Hepatocyte (in vitro differentiated cells): ENCODE measurements at places on chromosomes 5 and 9. TPM values are rescaled to one million over a fixed set of nuclear protein-coding genes. Genes with fewer than 3 reads are reported as not detected.

DNA sequence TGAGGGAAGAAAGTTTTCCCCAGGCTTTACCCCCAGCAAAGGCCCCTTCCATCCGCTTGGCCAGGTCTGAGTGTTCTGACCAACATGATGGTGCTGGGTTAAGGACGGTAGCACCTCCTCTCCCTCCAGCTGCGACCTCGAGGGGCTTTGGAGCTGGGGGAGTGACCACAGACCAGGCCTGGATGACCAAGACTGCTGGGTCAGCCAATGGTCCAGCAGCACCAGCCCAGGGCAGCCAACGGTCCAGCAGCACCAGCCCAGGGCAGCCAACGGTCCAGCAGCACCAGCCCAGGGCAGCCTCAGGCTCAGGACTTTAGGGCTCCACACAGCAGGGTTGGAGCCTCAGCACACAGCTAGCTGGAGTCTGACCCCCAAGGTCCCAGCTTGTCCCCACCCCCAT lies 57.2 kb upstream of the CNOT6 start:
- H3K4me1 ChIP-seq = no peaks in the 10 kb centered on the region
- H3K36me3 ChIP-seq = no peaks in the 10 kb centered on the region
- H3K27ac ChIP-seq = no peak overlapping the region
- no peaks in the 10 kb centered on the region for H3K27me3 ChIP-seq
- no peak for DNase-seq

DNA sequence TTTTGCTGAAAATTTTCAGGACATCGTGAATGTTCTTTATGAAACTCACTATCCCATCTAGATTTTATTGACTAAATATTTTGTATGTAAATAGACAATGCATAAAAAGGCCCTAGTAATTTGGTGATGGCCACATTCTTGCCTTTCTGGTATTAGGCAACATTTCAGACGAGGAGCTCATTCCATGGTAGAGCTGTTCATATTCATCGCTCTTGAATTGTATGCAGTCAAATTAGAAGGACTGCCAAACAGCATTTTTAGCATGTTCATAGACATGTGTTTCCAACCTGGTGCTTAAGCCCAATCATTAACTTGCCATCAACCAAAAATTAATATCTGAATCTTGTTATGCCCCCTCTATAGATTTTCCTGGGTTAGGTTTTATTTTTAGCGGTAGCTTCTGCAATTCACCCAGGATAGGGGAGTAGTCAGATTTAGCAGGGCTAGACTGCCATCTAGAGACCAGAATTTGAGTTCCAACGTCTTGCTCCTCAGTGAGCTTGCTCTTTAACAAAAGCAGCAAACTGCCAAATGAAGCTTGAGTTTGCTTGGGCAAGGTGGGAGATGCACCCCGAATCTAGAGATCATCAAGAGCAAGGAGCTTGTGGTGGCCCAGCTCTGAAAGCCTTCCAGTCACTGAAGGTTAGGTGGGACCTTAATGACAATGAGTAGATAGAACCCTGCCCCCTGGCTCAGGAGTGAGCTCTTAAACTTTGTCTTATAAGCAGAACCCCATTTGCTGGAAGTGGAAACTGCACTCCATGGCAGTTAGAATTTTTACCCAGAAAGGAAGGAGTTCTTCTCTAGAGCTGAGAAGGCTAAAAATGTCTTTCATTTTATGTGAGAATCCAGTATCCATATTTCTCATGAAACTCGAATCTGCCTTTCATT lies 456.2 kb downstream of the RASEF start:
- no peak overlapping the region for H3K4me3 ChIP-seq
- no peaks in the 10 kb centered on the region for H3K36me3 ChIP-seq
- DNase-seq = peak; percentile 76
- no peak overlapping the region for H3K27ac ChIP-seq
- H3K27me3 ChIP-seq = no peaks in the 10 kb centered on the region

Gene SLC4A9
- 0.07 TPM in 1 of 2 replicates, not detected in the other for total RNA-seq

- no peaks in the 10 kb centered on the region for H3K36me3 ChIP-seq
- H3K27ac ChIP-seq = peak overlapping the region; percentile 74
- peak; percentile 52 for DNase-seq
- H3K4me3 ChIP-seq = no peak overlapping the region
- peaks cover 20% of the 10 kb centered on the region for H3K4me1 ChIP-seq
- no peaks in the 10 kb centered on the region for H3K27me3 ChIP-seq
Observed at GRCh38 chr5:150562832-150563231, 54.9 kb downstream of the NDST1 start.

DNA sequence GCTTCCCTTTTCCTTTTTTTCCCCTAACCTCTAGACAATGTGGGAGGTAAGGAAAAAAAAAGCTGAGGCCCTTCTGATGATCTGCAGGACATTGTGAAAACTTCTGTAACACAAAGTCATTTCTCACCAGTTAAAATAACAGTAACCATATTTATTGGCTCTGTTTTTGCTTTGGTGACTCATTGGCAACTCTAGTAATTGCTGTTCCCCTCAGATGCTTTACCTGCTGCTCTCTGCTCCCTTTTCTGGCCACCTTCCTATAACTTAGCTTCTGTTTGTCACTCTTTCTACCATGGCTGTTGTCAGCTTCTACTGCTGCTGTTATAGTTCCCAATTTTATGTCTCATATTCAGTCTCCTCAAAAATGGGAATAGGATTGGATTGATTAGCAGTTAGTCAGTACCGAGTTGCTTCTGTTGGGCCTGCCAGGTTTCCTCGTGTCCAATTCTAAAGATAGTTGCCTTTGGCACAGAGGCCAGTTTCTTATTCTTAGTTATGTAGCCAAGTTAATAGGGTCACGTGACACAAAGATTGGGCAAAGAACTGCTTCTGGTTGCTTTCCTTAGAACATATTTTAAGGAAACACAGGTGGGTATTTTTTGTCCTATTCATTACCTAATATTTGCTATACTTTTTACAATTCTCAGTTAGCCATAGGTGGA lies 16.8 kb downstream of the SCAMP1 start:
- DNase-seq = no peak
- H3K36me3 ChIP-seq = no peaks in the 10 kb centered on the region
- H3K4me3 ChIP-seq = no peak overlapping the region
- peaks cover 4% of the 10 kb centered on the region for H3K4me1 ChIP-seq
- H3K27ac ChIP-seq = no peak overlapping the region

DNA sequence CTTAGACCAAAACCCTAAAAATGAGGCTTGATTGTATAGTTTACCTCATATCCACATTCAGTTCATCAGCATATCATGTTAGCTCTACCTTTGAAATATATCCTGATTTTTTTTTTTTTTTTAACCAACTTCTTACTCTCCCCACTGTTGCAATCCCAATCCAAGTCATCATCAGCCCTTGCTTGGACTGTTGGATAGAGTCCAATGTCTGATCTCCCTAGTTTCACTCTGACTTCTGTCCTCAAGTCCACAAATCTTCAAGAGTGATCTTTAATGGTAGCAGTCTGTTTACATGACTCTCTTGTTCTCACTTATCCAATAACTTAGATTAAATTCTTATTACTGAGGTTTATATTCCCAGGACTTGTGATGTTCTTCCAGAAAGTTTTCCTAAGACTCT lies 30.8 kb downstream of the NAA35 start:
- H3K27me3 ChIP-seq = no peaks in the 10 kb centered on the region
- no peak overlapping the region for H3K4me3 ChIP-seq
- no peaks in the 10 kb centered on the region for H3K4me1 ChIP-seq
- DNase-seq = no peak
- H3K27ac ChIP-seq = no peak overlapping the region
- no peaks in the 10 kb centered on the region for H3K36me3 ChIP-seq

DNA sequence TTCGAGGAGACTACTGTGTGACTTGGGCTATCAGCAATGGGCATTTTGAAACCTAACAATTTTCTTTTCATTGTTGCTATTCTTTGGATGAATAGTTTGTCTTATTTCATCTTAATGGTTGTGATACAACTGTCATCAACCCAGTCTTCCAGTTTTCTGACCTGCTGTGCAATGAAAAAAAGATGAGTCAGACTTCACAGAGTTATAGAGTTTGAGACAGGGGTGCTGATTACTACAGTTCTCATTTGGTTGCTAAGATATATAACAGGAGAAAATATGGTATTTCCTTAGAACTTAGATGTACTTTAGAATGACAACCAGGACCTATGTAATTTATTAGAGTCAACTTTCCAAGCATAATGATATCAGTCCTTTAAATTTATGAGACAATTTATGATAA lies 564.4 kb upstream of the NUDT12 start:
- H3K27me3 ChIP-seq = no peaks in the 10 kb centered on the region
- H3K4me1 ChIP-seq = no peaks in the 10 kb centered on the region
- H3K36me3 ChIP-seq = no peaks in the 10 kb centered on the region
- H3K27ac ChIP-seq = no peak overlapping the region
- DNase-seq = no peak

Gene ADAMTS12
- 8.7 and 8.9 TPM in 2 replicates for total RNA-seq

DNA sequence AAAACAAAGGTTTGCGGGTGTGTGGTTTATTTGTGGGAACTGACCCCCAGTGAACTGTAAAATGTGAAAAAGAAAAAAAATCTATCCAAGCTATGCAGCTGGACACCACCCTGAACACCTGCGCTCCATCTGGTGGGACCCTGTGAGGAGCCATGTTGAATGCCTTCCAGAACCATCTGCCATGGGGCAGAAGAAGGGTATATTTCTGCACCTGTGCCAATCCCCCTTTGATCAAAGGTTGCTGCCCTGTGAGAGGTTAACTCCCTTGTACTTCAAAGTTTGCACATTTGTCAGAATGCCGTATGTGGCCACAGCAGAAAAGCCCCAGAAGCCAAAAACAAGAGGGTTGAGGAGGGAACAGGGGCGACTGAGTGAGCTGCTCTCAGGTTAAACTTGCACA lies 148.5 kb upstream of the ALDH1B1 start:
- H3K27ac ChIP-seq = no peak overlapping the region
- H3K4me3 ChIP-seq = no peak overlapping the region
- no peaks in the 10 kb centered on the region for H3K27me3 ChIP-seq
- no peak for DNase-seq

Gene DCTN4
- 50.0 and 63.9 TPM in 2 replicates for total RNA-seq

- no peaks in the 10 kb centered on the region for H3K4me1 ChIP-seq
- no peaks in the 10 kb centered on the region for H3K27me3 ChIP-seq
- no peaks in the 10 kb centered on the region for H3K36me3 ChIP-seq
Observed at GRCh38 chr9:69279084-69279731, 45.8 kb upstream of the ENTREP1 start.

Gene CTNND2
- total RNA-seq = 19.5 and 30.3 TPM in 2 replicates

- no peaks in the 10 kb centered on the region for H3K27me3 ChIP-seq
- no peaks in the 10 kb centered on the region for H3K36me3 ChIP-seq
- peak overlapping the region; percentile 18 for H3K4me3 ChIP-seq
- H3K4me1 ChIP-seq = peaks cover 25% of the 10 kb centered on the region
- DNase-seq = peak; percentile 58
- H3K27ac ChIP-seq = peak overlapping the region; percentile 78
Observed at GRCh38 chr5:151772029-151772845, 483 bp downstream of the G3BP1 start.

GRCh38 chr9:5278486-5278885 lies 26.0 kb downstream of the RLN2 start:
- no peaks in the 10 kb centered on the region for H3K36me3 ChIP-seq
- no peaks in the 10 kb centered on the region for H3K27me3 ChIP-seq
- H3K27ac ChIP-seq = no peak overlapping the region

- no peaks in the 10 kb centered on the region for H3K36me3 ChIP-seq
- no peaks in the 10 kb centered on the region for H3K27me3 ChIP-seq
- H3K4me1 ChIP-seq = peaks cover 20% of the 10 kb centered on the region
Observed at GRCh38 chr9:129567329-129567728, 53.6 kb downstream of the C9orf50 start.

GRCh38 chr9:36827593-36827992 lies 206.5 kb downstream of the PAX5 start:
- H3K27me3 ChIP-seq = peaks cover 3% of the 10 kb centered on the region
- H3K36me3 ChIP-seq = no peaks in the 10 kb centered on the region
- DNase-seq = no peak
- no peak overlapping the region for H3K27ac ChIP-seq
- H3K4me3 ChIP-seq = no peak overlapping the region

GRCh38 chr9:28502189-28502588 lies 928.9 kb upstream of the C9orf72 start:
- H3K36me3 ChIP-seq = no peaks in the 10 kb centered on the region
- no peak overlapping the region for H3K27ac ChIP-seq
- H3K4me1 ChIP-seq = no peaks in the 10 kb centered on the region
- DNase-seq = no peak
- H3K4me3 ChIP-seq = no peak overlapping the region
- no peaks in the 10 kb centered on the region for H3K27me3 ChIP-seq

DNA sequence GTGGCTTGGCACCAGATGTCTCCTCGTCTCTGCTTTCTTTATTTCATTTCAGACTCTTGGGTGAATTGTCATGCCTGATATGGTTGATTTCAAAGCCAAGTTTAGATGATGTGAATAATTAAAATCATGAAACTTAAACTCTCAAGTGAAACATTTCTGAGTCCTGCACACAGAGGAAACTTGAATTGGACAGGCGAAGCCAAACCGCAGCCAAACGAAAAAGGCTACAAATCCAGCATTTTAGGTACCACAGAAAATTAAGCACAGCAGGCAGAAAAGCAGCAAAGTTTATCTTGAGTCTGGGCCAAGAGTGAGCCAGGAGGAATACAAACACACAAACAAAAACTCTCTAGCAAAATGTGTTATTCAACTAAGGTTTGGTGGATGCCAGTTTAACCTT lies 659.8 kb upstream of the KLF4 start:
- H3K4me1 ChIP-seq = no peaks in the 10 kb centered on the region
- no peaks in the 10 kb centered on the region for H3K36me3 ChIP-seq
- DNase-seq = no peak
- H3K27me3 ChIP-seq = no peaks in the 10 kb centered on the region
- H3K27ac ChIP-seq = no peak overlapping the region
- no peak overlapping the region for H3K4me3 ChIP-seq

- no peak overlapping the region for H3K27ac ChIP-seq
- no peaks in the 10 kb centered on the region for H3K27me3 ChIP-seq
- H3K36me3 ChIP-seq = no peaks in the 10 kb centered on the region
- H3K4me1 ChIP-seq = no peaks in the 10 kb centered on the region
Observed at GRCh38 chr9:99931155-99931840, 24.8 kb downstream of the STX17 start.

Gene FPGS
- 27.4 and 30.9 TPM in 2 replicates for total RNA-seq

DNA sequence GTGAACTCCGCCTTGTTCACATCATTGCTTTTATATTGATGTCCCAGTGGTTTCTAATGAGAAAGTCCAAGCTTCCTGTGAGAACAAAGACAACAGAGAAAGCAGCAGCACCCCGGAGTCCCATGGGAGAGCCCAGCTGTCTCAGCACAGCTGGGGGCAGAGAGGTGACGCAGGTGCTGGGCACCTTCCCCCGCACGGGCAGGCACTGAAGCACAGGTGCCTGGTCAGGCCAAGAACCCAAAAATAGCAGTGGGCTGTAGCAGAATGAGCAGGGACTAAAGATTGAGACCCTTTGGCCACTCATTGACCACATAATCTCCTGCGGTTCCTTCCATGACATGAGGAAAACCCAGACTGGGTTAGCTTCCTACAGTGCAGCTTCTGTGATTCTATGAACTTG lies 18.8 kb downstream of the SRD5A1 start:
- H3K4me3 ChIP-seq = no peak overlapping the region
- DNase-seq = no peak
- no peak overlapping the region for H3K27ac ChIP-seq
- no peaks in the 10 kb centered on the region for H3K27me3 ChIP-seq
- no peaks in the 10 kb centered on the region for H3K36me3 ChIP-seq
- H3K4me1 ChIP-seq = no peaks in the 10 kb centered on the region

Gene SLC36A2
- total RNA-seq = 0.30 TPM in 1 of 2 replicates, not detected in the other

- no peak overlapping the region for H3K4me3 ChIP-seq
- DNase-seq = no peak
- no peaks in the 10 kb centered on the region for H3K27me3 ChIP-seq
- H3K36me3 ChIP-seq = no peaks in the 10 kb centered on the region
- peaks cover 20% of the 10 kb centered on the region for H3K4me1 ChIP-seq
- no peak overlapping the region for H3K27ac ChIP-seq
Observed at GRCh38 chr5:154517810-154518437, 39.9 kb upstream of the HAND1 start.

GRCh38 chr9:7756088-7756487 lies 43.5 kb downstream of the DMAC1 start:
- no peak overlapping the region for H3K27ac ChIP-seq
- no peak for DNase-seq
- no peak overlapping the region for H3K4me3 ChIP-seq
- H3K36me3 ChIP-seq = no peaks in the 10 kb centered on the region

Gene SLC6A18
- not detected in 2 replicates for total RNA-seq

Gene SCGB3A2
- total RNA-seq = 32.0 and 33.6 TPM in 2 replicates
